ENCODE measurements at places on chromosomes 3 and 15.

- no peak for DNase-seq
Observed at GRCh38 chr3:107739227-107739626, 216.5 kb downstream of the BBX start.

DNA sequence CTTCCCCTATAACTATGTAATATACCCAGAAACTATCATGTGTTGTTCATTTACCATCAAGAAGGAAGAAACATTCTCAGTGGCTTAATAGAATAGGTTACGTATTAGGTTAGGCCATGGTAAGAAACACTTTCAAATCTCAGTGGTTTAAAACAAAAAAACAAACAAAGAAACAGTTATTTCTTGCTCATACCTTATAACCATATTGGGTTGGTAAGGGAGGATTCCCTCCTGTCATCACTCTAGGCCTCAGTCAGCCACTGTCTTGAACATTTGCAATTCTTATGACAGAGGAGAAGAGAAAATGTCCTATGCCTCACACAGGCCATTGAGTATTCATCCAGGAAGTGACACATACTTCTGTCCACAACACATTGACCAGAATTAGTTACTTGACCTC lies 727.7 kb upstream of the NECTIN3 start:
- DNase-seq, result no peak

GRCh38 chr3:185335799-185336198 lies 27.1 kb upstream of the MAP3K13 start:
- DNase-seq, result no peak

- DNase-seq, result no peak
Observed at GRCh38 chr3:42056840-42057239, 34.3 kb upstream of the TRAK1 start.

DNA sequence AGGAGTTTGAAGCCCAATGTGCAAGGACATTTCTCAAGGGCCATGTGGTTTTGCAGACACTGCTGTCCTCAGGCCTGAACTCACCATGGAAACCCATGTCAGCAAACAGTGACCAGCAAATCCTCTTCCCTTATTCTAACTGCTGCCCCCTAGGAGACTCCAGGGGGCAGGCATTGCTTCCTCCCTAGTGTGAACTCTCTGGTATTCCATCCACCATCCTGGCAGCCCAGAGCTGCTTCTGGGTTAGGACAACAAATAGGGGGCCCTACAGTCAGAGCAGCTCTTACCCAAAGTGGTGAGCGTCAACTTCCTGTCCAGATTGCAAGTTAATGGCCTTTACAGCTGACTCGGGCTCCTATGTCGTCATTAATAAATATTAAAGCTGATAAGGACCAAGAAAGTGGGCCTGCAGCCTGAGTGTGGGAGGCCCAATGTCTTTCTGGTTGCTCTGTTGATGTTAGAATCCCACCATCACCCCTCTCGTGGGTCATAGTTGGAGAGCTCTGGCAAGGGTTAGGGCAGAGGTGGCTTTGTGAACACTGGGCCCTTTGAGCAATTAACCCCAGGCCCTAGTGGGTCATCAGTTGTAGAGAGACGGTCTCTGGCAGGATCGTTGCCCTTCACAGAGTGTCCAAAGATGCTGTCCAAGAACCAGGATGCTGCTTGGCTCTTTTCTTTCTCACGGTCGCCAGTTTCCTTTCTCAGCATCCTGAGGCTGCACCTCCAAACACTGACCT lies 41.5 kb downstream of the TGM4 start:
- no peak for DNase-seq

DNA sequence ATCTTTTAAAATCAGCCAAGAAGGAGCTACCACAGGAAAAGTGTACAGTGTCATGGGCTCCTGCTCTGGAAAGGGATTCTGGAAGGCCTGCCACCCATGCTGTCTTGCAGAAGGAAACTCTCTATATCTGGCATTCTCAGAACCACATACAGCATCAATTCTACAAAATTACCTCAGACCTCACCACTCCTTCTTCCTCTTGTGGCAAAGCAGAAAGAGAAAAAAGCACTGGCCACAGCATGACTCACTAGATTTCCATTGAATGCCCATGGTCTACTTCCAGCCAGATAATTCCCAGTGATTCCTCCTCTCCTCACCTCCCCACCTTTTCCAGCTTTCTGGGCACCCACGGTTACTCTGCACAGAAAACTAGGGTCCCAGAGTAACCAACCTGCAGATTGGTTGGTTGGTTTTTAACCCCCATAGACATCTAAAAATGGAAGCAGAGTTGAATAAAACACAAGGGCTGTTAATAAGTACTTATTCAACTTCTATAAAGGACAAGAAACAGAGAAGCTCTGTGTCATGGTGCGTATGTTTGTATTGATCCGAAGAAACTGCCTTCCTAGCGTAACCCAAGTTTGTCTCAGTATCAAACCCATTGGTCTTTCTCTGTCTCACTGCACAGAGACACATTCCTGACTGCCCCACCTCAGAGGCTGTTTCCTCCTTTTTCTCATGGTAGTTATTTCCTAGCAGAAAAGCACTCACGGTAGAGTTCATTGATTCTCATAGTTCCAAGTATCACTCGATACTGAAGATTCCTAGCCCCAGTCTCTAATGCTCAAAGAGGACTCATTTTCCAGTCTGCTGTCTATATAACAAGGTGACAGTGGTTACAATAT lies 67.7 kb downstream of the LDHAL6B start:
- DNase-seq, result no peak

GRCh38 chr15:81813215-81813614 lies 232.6 kb downstream of the MEX3B start:
- DNase-seq, result no peak

- no peak for DNase-seq
Observed at GRCh38 chr3:159839561-159840379, 148.9 kb upstream of the IL12A start.

DNA sequence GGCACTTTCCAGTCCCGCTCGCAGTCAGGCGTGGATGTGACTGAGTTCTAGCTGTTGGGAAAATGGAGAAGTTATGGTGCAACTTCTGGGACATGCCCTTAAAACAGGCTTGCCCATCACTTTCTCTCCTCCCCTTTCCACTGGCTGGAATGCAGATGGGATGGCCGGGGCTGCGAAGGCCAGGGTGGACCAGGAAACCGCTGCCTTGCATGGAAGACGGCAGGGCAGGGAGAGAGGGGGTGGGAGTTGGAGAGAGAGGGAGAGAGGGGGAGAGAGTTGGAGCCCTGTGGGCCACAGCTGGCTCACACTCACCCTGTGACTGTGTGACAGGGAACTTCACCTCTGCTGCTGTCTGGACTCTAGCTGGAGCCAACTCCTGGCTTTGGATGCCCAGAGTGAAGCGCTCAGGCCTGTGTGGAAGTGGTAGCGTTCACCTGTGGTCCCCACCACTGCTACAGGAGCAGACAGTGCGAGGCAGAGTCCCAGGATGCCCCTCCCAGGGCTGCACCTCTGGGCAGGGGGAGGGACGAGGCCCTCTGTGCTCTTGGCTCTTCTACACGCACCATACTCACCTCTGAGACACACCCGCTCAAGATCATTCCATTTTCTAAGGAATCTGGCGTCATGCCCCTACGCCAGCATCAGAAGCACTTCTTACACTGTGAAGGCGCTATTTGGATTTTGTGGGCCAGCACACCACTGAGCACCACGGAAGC lies 36.6 kb downstream of the KLHL25 start:
- DNase-seq, result no peak

DNA sequence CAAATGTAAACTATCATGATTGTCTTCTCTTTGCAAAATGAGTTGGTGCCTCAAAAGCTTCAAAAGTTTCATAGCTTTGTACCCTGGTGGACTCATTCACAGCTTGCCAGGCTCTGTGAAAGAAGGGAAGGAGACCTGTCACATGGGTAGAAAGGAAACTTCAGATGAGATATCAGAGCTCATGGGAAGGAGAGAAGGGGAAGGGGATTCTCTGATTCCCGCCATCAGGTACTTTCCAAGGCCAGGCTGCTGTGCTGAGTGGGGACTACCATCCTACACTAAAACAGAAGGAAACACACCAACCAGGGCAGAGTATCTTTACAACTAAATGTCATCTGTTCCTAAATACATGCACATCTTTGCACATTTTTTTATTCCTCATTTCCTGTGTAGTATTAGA lies 9.2 kb downstream of the ILDR1 start:
- no peak for DNase-seq

DNA sequence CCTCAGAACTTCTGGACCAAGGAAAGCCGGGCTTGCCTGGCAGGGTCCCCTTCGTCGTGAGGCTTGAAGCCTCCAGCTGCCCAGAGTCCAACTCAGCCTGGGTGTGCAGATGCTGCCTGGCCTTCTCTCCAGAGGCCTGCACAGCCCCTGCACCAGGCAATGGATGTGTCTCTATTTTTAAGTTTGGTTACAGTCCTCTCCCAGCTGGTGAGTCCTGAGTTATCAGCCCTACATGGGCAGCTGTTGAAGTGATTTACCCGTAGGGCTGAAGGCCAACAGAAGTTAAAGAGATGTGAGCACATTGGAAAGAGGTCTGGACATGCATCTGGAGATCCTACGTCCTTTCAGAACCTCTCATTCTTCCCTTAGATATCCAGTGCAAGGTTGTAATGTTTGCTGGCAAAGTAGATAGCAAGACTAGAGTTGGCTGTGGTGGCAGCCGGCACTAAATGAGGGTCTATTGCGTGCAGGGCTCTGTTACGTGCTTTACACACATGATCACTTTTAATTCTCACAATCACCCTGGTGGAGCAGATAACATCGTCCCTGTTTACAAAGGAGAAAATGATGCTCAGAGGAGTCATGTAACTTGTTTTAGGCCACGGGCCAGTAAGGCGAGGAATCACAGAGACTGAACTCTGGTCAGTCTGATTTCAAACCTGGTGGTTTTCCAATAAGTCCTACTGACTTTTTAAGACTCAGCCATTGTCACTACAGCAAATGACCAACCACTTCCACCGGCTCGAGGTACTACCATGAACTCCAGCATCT lies 9.9 kb downstream of the FYCO1 start:
- no peak for DNase-seq
